Kasumi-1 (cell line): ENCODE measurements at places on chromosomes 12 and 14.

DNA sequence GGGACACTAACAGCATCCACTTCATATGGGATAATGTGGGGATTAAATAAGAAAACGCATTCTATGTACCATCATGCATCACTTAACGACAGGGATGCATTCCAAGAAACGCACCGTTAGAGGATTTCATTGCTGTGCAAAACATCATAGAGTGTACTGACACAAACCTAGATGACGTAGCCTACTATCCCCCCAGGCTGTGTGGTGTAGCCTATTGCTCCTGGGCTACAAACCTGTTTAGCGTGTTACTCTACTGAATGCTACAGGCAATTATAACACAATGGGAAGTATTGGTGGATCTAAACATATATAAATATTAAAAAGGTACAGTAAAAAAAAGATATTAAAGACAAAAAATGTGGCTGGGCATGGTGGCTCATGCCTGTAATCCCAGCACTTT, 230.6 kb downstream of the KSR2 start:
- no peak for DNase-seq

- no peak for DNase-seq
Measured at GRCh38 chr12:70920251-70920851, at the start of gene PTPRR. Gene PTPRR, minus strand, starts transcription at chr12:70920738. Its CDS starts 348 bp downstream, at chr12:70920390.

DNA sequence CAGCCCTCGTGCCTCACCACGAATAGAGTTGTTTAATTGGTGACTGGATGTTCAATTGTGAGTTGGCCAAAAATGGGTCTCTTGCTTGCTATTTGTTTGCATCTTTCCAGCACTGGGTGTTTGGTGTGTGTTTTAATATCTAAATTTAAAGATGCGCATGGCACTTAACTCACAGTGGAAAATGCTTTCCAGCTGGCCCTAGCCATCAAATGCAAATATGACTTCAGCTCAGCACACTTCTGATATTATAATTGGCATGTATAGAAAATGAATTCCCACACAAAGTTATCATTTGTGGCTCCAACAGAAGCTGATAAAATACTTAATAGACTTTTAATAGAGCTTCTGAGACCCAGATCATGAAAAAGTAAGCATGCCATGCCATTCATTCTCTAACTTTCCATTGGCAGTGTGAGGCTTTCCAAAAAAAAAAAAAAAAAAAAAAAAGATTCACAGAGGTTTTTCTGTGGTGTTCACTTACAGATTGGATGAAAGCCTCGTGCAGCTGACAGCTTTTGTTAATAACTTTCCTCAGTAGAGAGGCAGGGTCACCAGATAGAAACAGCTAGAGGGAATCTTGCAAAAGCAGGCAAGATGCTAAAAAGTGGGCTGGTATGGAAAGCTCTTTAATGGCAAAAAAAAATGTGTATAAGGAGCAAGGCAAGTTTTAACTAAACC, 425.2 kb downstream of the GALC start:
- no peak for DNase-seq

- DNase-seq, result no peak
Measured at GRCh38 chr14:92927349-92928257, 4.7 kb downstream of the CHGA start.

GRCh38 chr14:96637521-96637920, 135.3 kb downstream of the PAPOLA start:
- no peak for DNase-seq

GRCh38 chr12:11497995-11498394, 102.6 kb upstream of the PRB2 start:
- no peak for DNase-seq

DNA sequence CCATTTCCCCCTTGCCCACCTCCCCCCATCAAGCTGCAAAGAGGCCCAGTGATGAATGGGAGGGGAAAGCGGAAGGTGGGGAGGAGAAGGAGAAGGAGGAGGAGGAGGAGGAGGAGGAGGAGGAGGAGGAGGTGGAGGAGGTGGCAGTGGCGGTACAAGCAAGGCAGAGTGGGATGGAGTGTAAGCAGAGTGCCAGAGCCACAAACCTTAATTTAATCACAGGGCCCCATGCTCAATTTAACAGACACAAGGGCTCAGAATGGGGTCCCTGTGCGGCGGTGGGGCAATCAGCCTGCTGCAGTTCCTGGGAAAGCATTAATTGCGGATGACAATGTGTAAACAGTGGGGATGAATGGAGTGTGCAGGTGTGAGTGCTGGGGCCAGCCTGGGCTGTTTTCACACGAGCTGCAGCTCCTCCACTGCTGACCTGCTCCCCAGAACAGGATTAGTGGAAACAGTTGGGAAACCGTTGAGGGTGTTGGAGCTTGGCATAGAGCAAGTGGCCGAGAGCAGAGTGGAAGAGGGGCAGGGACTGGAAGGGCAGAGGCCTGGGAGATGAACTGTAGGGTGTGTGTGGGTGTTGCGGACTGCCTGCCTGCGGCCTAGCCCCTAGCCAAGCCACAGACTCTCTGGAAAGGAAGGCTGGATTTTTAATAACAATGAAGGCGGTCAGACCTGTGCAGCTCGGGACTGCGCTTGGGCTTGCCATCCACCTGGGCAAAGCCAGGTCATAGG, 36.4 kb upstream of the SMOC1 start:
- no peak for DNase-seq

GRCh38 chr12:131900397-131900796, 6.0 kb downstream of the ULK1 start:
- no peak for DNase-seq

DNA sequence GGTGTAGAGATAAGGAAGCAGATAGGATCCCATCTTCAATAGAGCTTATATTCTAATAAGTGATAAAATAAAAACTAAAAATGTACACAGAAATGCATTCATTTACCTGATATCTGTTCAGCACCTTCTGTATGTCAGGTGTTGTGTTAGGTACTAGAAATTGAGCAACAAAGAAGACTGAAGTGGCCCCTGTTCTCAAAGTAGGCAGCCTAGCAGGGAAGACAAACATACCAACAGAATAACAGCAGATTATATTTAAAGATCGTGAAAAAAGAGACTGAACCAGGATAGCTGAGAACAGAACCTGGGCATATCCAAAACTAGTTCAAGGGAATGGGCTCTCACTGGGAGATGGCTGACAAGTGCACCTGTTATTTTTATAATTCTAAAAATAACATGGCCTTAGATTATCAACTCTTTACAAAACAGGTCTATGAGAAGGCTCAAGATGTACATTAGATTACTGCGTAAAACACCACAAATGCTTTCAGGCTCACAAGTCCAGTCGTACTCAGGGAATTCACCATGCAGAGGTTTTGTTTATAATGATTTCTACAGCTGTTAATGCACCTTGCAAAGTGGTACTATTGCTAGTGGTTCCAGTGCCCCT, 16.4 kb downstream of the ANO6 start:
- no peak for DNase-seq

GRCh38 chr12:50222275-50222783, 55.2 kb upstream of the CERS5 start:
- peak; percentile 72 for DNase-seq
